ENCODE measurements at places on chromosomes 4 and X. TPM values are rescaled to one million over a fixed set of nuclear protein-coding genes. Genes with fewer than 3 reads are reported as not detected.

L1CAM gene
- polyA plus RNA-seq: 2.5 TPM

KCTD8 gene
- polyA plus RNA-seq: 1.5 TPM

MAD2L1 gene
- polyA plus RNA-seq: 24.4 TPM

FAM133A gene
- 3.3 TPM for polyA plus RNA-seq

UGT2B7 gene
- polyA plus RNA-seq: 1.5 TPM

MAGEC2 gene
- 43.6 TPM for polyA plus RNA-seq

CCNB3 gene
- 10.7 TPM for polyA plus RNA-seq

GRIPAP1 gene
- 44.4 TPM for polyA plus RNA-seq

CSN1S1 gene
- polyA plus RNA-seq: 0.45 TPM

CTAG2 gene
- 8.4 TPM for polyA plus RNA-seq

GRCh38 chr4:66034671-66035070 lies 364.4 kb upstream of the EPHA5 start:
- no peaks in the 10 kb centered on the region for H3K27me3 ChIP-seq
- no peak overlapping the region for H3K27ac ChIP-seq
- H3K36me3 ChIP-seq: no peaks in the 10 kb centered on the region
- no peak overlapping the region for H3K4me3 ChIP-seq
- DNase-seq: no peak
- H3K4me1 ChIP-seq: no peaks in the 10 kb centered on the region

DNA sequence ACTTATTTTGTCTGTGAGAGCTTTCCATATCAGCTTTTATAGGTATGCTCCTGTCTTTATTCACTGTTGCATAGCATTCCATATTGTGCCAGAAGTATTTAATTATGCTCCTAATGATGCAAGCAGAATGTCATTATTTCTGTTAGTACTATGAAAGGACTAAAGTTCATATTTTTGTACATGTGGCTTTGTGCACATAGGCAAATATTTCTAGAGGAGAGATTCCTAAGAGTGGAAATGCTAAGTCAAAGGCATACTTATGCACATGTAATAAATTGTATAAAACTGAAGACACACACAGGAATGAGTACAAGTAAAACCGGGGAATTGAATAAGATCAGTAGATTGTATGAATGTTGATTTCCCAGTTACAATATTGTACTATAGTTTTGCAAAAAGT lies 1.9 kb upstream of the ASB9 start:
- no peak overlapping the region for H3K4me3 ChIP-seq
- H3K27me3 ChIP-seq: no peaks in the 10 kb centered on the region
- no peak for DNase-seq

- no peaks in the 10 kb centered on the region for H3K27me3 ChIP-seq
- peak overlapping the region; percentile 93 for H3K4me3 ChIP-seq
- H3K36me3 ChIP-seq: no peaks in the 10 kb centered on the region
- H3K4me1 ChIP-seq: peaks cover 12% of the 10 kb centered on the region
- H3K27ac ChIP-seq: peak overlapping the region; percentile 91
Measured at GRCh38 chr4:119299741-119300100, 22.2 kb downstream of the FABP2 start.

DNA sequence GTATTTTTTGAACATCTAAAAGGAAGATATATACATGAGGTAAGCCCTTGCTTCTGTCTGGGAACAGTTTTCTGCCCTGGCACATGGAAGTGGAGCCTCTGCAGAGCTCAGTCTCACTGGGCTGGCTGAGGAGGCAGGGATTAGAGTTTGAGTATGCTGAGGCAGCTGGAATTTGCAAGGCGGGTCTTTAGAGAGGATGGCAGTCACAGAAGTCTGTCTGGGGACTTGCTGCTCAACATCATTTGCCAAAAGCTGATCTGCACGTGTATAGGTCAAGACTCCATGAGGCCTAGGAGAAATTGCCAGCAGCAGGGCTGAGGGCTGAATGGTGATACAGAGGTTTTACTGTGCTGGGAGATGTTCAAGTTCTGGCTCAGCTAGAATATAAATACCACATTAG lies 163.6 kb upstream of the ANK2 start:
- DNase-seq: peak; percentile 23
- H3K4me1 ChIP-seq: no peaks in the 10 kb centered on the region
- H3K27me3 ChIP-seq: no peaks in the 10 kb centered on the region
- H3K4me3 ChIP-seq: no peak overlapping the region
- H3K27ac ChIP-seq: no peak overlapping the region

DNA sequence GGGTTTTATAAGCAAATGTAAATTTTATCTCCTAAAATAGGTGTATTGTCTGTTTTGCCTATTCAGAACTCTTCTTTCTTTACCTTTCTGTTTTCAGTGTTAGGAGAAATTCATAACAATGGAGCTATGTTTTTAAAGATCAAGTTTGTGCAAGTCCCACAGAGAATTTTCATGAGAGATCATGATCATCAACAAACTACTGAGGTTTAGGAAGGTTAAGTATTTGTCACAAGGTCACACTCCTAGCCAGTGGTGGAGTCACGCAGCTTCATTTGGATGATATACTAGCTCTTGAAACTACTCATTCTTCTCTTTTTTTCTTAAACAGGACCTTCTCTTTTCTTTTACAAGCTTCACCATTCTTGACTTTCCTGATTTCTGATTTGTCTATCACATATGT lies 892.6 kb upstream of the FRG1 start:
- no peaks in the 10 kb centered on the region for H3K36me3 ChIP-seq
- no peak for DNase-seq
- no peaks in the 10 kb centered on the region for H3K4me1 ChIP-seq

DNA sequence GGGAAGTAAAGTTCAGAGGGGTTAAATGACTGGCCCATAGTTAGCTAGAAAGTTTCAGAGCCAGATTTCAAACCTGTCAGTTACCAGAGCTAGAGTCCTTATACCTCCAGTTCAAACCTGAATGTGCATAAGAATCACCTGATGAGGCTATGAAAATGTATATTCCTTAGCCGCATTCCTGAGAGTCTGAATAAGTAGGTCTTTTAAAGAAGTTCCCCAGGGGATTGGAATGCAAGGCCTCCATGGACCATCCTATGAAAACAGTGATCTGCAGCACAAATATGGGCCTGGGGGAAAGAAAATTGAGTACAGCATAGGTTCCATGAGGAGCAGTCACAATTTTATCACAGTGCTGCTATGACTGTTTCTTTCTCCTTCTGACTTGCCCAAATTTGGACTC lies 263.9 kb upstream of the CXorf66 start:
- no peak overlapping the region for H3K4me3 ChIP-seq
- no peak overlapping the region for H3K27ac ChIP-seq
- no peaks in the 10 kb centered on the region for H3K27me3 ChIP-seq
- DNase-seq: no peak

GRCh38 chr4:6509587-6509986 lies 37.2 kb upstream of the PPP2R2C start:
- no peaks in the 10 kb centered on the region for H3K36me3 ChIP-seq
- no peaks in the 10 kb centered on the region for H3K27me3 ChIP-seq
- H3K4me3 ChIP-seq: no peak overlapping the region
- H3K4me1 ChIP-seq: no peaks in the 10 kb centered on the region
- peak; percentile 2 for DNase-seq

DNA sequence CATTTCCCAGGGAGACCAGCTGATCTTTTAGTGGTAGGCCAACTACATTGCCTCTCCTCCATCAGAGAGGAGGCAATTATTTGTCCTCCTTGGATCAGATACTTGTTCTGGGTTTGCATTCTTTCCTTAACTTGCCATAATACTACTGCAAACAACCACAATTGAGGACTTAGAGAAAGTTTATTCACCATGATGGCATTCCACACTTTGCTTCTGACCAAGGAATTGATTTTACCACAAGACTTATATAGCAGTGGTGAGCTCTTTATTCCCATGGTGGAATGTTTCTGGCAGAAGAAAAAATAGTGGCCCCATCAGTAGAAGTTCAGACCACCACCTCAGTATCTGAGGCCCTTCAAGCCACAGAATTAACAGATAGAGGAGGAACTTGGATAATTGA lies 123.9 kb upstream of the PPP3CA start:
- H3K27ac ChIP-seq: no peak overlapping the region
- no peaks in the 10 kb centered on the region for H3K36me3 ChIP-seq
- H3K4me3 ChIP-seq: no peak overlapping the region

GRCh38 chr4:156596706-156597329 lies 374.8 kb downstream of the PDGFC start:
- H3K27ac ChIP-seq: no peak overlapping the region
- H3K27me3 ChIP-seq: no peaks in the 10 kb centered on the region
- no peak for DNase-seq

DNA sequence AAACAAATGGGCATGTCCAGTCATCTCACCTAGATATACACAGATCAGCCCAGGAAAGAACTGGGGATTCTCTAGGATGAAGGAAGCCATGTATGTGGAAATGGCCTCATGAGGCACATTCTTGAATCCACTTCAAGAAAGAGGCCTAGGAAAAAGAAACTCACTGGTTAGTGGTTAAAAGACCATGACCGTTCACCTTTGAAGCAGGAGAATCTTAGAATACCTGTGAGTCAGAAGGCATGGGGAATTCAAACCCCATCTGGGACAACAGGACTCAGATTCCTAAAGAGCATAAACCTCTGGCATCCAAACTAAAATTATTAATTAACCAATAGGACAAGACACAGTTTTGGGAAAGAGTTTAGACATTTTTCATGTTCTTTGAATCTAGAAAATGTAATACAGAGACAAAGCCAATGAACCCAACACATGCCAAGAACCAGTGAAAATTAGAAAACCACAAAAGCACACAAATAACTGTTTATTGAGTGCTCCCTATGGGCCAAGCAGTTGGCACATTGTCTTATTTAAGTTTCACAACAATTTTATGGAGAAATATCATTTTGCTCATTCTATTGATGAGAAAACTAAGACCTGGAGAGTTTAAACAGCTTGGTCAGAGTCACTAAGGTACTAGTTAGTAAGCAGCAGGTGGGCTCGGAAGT lies 97.5 kb downstream of the NPNT start:
- no peaks in the 10 kb centered on the region for H3K4me1 ChIP-seq
- H3K27ac ChIP-seq: no peak overlapping the region
- no peaks in the 10 kb centered on the region for H3K36me3 ChIP-seq
- H3K27me3 ChIP-seq: no peaks in the 10 kb centered on the region

DNA sequence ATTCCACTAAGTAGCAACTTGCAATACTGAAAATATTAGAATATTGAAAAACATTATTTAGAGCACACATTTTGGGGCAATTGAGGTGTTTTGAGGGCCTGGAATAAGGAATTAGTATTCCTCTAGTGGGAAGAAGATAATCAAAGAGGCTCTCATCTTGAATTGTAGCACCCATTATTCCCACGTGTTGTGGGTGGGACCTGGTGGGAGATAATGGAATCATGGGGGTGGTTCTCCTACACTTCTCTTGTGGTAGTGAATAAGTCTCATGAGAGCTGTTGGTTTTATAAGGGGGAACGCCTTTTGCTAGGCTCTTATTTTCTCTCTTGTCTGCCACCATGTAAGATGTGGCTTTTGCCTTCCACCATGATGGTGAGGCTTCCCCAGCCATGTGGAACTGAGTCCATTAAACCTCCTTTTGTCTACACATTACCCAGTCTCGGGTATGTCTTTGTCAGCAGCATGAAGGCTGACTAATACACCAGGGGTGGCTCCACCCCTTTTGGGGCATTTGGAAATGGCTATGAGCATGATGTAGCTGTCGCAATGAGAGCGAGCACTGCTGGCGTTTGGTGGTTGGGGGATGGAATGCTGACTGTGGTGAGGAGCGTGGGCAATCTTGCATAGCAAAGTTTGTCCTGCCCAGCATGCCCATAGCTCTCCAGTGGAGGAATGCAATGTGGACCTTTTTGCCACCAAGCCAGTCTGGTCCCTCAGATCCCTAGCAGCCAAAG lies 308.2 kb downstream of the FRMPD4 start:
- no peak overlapping the region for H3K4me3 ChIP-seq
- no peak for DNase-seq
- H3K27ac ChIP-seq: no peak overlapping the region
- H3K27me3 ChIP-seq: no peaks in the 10 kb centered on the region
- H3K4me1 ChIP-seq: no peaks in the 10 kb centered on the region

DNA sequence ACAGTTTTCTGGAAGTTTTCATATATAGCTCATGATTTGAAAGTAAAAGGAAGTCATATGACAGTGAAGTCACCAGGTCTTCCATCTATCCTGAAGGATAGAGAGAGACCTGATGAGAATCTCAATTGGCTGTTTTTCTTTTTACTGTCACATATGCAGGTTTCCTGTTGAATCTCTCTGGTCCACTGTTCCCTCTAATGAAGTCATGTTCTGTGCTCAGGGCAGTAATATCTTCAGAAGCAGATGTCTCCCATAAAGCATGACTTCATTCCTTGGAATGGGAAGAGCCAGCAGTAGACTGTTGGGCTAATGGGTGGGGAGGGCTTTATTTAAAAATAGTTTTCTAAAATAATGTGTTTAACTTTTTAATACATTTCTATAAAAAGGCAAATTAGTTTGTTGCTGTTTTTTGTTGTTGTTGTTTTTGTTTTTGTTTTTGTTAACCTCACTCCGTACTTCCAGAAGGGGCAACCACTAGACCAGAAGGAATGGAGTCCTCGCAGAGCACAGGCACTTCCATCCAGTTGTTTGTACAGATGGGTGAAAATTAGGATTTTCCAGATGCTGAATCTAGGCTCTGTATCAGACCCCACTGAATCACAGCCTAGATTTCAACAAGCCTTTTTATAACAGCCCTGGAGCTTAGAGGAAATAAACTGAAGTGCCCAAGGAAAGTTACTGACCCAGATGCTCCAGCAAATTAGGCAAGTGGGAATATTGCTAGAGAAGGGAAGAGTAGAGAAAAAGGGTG lies 54.2 kb downstream of the AWAT2 start:
- no peaks in the 10 kb centered on the region for H3K27me3 ChIP-seq
- H3K27ac ChIP-seq: no peak overlapping the region
- H3K36me3 ChIP-seq: no peaks in the 10 kb centered on the region
- H3K4me3 ChIP-seq: no peak overlapping the region
- DNase-seq: no peak

DNA sequence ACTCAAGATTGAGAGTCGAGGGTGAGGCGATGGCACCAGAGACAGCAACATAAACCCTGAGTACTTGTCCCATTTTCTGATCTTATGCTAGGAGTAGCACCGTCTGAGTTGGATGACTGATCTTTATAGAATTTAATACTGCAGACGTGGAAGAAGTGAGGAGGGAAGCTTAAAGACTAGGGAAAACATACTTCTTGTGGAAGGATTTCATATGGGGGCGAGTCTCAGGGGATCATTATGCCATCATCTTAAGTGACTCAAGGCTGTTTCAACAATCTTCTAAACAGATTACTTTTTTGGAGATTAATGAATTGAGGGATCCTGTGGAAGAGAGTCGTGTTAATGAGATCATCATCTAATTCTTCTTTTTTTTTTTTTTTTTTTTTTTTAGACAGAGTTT lies 17.2 kb upstream of the FAT1 start:
- no peak for DNase-seq
- no peaks in the 10 kb centered on the region for H3K36me3 ChIP-seq
- no peaks in the 10 kb centered on the region for H3K27me3 ChIP-seq
- H3K4me3 ChIP-seq: no peak overlapping the region
- H3K4me1 ChIP-seq: no peaks in the 10 kb centered on the region
- no peak overlapping the region for H3K27ac ChIP-seq
